HFFc6 (cell line): ENCODE measurements at places on chromosomes 6 and 20.

DNA sequence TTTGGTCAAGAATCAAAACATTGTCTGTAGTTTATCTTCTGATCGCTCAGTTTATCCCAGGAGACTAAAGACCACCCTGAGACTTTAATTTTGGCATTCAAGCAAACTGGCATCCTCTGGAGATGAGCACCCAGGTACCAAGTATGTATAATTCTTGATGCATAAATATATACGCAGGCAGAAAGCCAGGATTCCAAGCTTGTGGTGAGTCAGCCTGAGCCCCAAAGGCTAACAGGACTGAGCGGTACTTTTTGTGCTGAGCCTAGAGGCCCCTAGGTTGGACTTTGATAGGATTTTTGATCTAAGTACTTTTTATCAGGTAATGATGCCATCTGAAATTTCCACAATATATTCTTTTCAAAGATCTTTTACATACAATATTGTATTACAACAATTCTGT lies 301.3 kb downstream of the TFAP2B start:
- DNase-seq, result no peak

- DNase-seq, result no peak
Observed at GRCh38 chr20:62313460-62314338, 10.9 kb downstream of the ADRM1 start.

- no peak for DNase-seq
Observed at GRCh38 chr20:49380337-49380780, 102.1 kb downstream of the KCNB1 start.

DNA sequence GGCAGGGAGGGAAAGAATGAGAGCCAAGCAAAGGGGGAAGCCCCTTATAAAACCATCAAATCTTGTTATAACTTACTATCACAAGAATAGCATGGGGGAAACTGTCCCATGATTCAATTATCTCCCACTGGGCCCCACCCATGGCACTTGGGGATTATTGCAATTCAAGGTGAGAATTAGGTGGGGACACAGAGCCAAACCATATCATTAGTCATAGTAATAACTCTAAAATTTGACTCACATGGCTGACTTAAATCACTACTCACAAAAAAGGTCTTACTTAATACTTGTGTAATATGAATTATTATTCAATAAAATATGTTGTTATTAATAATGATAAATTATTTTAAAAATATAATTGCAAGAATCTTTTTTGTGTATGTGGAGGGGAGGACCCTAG lies 178.1 kb upstream of the TCF21 start:
- DNase-seq, result no peak

- DNase-seq, result peak; percentile 20
Observed at GRCh38 chr6:118748311-118749062, 97.1 kb upstream of the CEP85L start.
